Mammary epithelial cell (primary cell): ENCODE measurements at places on chromosomes 7 and 10. TPM values are rescaled to one million over a fixed set of nuclear protein-coding genes. Genes with fewer than 3 reads are reported as not detected.
A peak's percentile ranks its signal among the peaks of the same experiment; 100 is the strongest.

DNA sequence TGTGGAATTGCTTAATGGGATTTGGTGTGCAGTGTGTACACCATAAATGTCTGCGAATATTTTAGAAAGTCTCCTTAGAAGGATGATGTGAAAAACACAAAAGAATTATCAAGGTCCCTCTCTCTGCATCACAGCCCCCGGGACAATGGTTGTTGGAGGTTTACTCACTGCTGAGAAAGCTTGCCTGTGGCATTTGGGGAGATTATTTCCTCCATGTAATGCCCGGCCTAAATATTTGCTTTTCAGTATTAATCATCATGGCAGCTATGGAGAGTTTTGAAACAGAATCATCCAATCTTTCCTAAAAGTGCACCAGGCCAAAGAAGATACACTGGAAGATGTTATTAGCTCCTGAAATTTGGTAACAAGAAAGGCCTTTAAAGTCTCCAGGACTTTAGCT is 113.8 kb upstream of the ADCY1 start:
- no peak for DNase-seq

DNA sequence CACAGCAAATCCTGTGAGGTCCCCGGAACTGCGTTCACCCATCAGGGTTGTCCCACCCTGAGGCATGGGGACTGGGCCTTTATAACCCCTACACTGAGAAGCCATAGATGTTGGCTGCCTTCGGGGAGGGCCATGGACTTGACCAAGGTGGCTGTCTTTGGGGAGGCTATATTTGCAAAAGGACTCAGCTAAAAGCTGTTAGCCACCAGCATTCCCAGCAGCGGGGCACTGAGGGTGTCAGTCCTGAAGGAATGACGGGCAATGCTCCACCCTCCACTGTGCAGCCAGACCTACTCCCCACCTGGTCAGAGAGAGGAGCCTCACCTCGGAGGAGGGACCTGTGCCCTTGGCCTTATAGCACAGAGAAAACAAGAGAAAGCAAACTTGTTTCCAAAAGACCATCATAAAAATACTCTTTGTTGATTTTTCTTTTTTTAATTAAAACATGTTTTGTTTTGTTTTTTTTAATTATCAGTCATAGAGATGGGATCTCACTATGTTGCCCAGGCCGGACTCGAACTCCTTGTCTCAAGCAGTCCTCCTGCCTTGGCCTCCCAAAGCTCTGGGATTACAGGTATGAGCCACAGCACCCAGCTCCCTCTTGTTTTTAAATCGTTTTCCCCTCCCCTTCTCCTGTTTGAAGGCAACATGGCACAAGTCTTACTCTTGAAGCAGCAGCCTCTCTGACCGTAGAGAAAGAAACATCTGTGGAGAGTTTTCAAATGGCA is 26.7 kb upstream of the CUX1 start:
- DNase-seq = no peak

DNA sequence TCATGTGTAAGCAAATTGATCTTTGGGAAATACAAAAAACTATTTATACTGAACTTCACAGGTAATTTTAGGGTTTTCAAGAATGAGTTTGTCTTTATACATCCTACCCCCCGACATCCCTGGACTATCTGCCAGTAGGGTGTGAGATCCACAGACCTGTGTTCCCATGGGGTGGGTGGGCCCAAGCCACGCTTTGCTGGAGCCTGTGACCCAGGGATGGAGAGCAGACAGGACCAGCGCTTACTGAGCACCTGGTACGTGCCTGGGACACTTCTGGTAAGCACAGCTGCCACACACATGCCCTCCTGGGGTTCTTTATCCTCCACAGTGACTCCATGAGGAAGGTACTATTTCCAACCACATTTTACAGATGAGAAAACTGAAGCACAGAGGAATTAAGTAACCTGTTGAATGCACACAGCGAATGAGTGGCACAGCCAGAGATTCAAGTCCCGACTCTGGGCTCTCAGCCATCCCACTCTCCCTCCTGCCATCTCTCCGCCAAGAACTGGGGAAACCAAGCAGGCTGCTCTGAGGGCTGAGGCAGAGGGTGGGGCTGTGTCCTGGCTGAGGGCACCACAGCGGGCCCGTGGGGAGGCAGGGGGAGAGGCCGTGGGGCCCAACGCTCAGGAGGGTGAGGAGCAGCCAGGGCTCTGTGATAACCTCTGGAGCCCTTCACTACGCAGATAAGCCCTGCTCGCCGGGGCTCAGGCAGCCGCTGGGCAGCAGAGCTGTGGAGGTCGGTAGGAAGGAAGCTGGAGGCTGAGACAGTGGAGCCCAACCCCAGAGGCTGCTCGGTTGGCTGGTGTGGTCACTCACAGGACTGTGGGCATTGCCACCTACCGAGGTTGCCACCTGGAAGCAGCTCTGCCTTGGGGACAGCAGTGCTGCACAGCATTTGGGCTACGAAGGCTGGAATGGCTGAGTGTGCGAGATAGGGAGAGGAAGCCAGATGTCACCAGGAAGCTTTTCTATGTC is 124.2 kb downstream of the ARHGAP22 start:
- no peak for DNase-seq

- DNase-seq = no peak
Observed at GRCh38 chr7:36748017-36748487, 23.8 kb upstream of the AOAH start.

DNA sequence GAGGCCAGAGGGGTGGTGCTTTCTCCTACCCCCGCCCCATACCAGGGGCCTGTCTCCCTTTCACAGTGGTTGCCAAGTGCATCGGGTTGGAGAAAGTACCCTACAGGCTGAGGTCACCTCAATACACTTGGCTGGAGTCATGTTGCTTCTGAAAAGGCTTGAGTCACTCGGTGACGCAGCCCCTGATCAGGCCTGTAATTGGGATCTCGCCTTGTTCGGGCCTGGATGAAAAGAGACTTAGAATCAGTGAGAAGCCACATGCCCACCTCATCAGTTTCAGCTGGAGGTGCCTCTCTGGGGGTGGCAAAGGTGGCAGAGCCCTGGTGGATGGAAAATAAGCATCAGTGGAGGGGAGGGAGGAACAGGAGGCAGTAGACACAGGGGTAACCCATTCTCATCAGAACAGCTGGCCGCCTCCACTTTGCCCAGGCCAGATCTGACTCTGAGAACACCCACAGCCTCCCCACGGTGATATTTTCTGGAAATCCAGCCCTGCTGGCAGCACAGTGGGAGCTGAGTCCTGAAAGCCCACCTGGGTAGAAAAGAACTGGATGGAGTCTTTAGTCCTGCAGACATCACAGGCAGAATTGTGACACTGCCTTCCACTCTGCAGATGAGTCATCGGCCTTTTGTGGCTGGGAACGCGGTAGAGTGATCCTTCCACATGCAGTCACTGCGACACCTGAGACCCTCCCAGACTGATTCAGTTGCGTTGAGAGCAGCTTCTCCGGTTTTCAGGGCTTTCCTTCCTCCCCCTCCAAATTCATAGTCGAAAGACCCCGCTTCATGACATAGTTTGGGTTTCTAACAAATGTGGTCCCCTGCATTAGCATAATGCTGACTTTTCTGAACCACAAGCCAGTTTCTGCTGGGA is 108.0 kb downstream of the GRK5 start:
- DNase-seq = peak; percentile 73

MRPL43 gene
- total RNA-seq = 48.0 TPM
